ENCODE measurements at places on chromosomes 12 and 14.

DNA sequence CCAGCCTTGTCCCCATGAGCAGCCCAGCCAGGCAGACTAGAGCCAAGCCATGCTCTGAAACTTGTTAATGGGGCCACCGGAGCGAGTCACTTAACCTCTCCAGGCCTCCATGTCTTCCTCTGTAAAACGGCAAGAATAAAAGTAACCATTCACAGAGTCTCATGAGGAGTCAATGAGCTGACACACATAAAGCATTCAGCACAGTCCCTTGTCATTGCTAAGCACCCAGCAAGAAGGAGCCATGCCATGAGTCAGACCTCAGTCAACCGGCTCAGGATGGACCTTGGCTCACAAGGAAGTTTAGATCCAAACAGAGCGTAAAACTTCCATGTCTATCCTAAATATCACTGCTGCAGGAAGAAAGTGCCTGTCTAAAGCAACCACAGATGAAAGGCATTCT, 10.6 kb downstream of the FICD start:
- DNase-seq, result no peak

DNA sequence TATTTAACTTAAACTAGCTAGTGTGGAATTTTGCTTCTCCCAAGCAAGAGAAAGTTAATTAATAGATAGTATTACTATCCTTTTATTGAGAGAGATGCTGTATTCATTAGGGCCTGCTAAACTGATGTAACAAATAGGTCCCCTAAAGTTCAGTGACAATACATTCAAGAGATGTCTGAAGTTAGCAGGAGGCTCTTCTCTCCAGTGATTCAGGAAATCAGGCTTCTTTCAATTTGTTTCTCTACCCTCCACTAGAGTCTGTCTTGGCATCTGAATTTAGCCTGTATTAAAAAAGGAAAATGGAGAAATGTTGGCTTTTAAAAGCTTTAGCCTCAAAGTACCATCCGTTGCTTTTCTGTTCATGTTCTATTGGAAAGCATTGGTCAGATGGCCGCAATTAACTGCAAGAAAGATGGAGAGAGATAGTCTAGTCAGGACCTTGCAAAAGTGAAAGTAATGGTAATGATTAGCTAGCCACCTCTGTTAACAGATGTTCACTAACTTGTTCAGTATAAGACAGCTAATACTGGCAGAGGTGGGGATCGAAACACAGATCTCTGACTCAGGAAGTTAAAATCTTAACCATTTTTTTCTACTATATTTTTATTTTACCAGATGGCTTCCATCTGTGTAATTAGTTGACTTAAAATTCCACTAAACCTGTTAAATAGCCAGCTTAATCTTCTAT, 786.8 kb downstream of the TMTC2 start:
- DNase-seq, result no peak

DNA sequence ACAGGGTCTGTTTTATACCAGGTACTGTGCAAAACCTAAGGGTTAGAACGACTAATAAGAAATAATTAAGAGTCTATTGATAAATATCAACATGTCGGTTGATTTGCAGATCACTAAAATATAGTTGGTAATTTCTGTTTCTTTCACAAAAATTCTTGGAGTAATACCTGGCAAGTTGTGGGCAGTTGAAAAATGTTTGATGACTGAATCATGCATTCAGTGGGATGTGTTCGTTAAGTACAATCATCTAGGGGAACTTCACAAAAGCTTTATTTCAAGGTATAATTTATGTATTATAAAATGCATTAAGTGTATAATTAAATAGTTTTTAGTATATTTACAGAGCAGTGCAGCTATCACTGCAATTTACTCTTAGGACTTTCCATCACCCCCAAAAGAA, 120.0 kb downstream of the KCNA5 start:
- DNase-seq, result no peak

GRCh38 chr12:30485230-30485890, 210.3 kb downstream of the IPO8 start:
- DNase-seq, result no peak

GRCh38 chr12:123427036-123427769, 9.3 kb downstream of the RILPL2 start:
- DNase-seq, result no peak

GRCh38 chr12:97754306-97754705, 291.7 kb downstream of the RMST start:
- no peak for DNase-seq

- DNase-seq, result no peak
Measured at GRCh38 chr12:76003355-76003638, 28.3 kb downstream of the PHLDA1 start.

DNA sequence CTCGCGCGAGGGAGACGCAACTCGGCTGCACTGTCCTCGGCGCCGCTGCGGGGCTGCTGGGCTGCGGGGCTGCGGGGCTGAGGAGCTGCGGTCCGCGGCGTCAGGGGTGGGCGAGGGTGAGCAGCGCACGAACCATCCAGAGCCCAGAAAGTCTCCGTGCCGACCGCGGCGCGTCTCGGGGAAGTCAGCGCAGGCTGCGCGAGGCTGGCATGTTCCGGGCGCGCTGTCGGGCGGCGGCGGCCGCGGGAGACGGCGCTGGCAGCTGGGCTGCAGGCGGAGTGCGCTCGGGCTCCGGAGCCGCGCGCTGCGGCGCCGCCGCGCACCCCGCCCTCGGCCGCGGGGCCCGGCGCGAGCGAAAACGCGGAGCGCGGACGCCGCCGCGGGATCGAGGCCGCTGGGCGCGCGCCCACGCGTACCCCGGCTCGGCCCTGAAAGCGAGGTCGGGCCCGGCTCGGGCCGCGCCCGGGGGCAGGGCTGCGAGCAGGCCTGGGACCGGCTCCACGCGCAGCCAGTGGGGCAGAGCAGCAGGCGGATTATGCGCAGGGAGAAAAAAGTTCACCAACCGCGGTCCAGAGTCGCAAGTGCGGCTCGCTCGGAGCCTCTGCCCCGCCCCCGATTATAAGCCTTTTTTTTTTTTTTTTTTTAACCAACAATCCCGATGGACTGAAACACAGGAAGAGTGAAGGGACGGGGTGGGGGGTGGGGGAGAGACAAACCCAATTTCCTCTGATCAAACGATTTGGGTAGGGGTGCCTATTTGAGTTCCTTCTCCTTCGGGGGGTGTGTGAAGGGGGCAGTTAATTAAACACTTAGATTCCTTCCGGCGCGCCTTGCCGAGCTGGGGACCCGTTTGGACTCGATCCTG, at the start of gene PRICKLE1:
PRICKLE1 (minus strand) TSS at position 282 of the 865 bp plus-strand sequence. CDS start 117,230 bp downstream, outside the sequence.
- no peak for DNase-seq

GRCh38 chr12:69810870-69811498, 14.0 kb upstream of the MYRFL start:
- DNase-seq, result no peak

- DNase-seq, result no peak
Measured at GRCh38 chr12:56128670-56129205, 671 bp downstream of the ESYT1 start.

- DNase-seq, result no peak
Measured at GRCh38 chr12:100797246-100797645, 2.7 kb downstream of the ANO4 start.

- DNase-seq, result no peak
Measured at GRCh38 chr12:124188561-124189405, 106.1 kb upstream of the RFLNA start.

DNA sequence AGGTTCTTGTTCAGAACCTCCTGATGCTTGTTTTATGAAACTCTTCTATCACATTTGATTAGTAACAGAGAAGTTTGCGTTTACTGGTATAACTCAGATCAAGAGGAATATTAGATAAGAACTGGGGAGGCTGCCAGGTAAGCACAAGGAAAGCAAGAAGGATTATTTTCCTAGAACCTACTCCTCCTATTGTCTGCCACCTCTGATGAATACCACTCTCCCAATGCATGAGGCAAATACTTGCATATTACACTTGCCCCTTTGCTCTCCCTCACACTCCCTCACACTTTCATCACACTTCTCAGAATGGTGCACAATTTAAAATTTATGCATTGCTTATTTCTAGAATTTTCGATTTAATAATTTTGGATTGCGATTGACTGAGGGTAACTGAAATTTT, 43.6 kb downstream of the LIN7A start:
- DNase-seq, result no peak

- no peak for DNase-seq
Measured at GRCh38 chr12:48010366-48010970, 6.2 kb upstream of the COL2A1 start.

- DNase-seq, result no peak
Measured at GRCh38 chr14:46250113-46250703, 401.4 kb downstream of the RPL10L start.

- DNase-seq, result no peak
Measured at GRCh38 chr12:120997448-120997847, 18.8 kb downstream of the C12orf43 start.

- DNase-seq, result no peak
Measured at GRCh38 chr12:40312982-40313576, 88.3 kb downstream of the LRRK2 start.

- DNase-seq, result no peak
Measured at GRCh38 chr14:91714805-91715204, 17.1 kb downstream of the CATSPERB start.

GRCh38 chr14:66088656-66089055, 397.5 kb upstream of the CCDC196 start:
- DNase-seq, result no peak

DNA sequence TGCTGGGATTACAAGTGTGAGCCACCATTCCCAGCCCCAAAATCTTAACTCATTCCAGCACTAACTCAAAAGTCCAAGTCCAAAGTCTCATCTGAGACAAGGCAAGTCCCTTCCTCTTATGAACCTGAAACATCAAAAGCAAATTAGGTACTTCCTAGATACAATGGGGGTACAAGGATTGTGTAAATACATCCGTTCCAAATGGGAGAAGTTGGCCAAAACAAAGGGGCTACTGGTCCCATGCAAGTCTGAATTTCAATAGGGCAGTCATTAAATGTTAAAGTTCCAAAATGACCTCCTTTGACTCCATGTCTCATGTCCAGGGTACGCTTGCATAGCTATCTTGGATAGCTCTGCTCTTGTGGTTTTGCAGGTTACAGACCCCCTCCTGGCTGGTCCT, 94.7 kb upstream of the PPM1H start:
- no peak for DNase-seq

DNA sequence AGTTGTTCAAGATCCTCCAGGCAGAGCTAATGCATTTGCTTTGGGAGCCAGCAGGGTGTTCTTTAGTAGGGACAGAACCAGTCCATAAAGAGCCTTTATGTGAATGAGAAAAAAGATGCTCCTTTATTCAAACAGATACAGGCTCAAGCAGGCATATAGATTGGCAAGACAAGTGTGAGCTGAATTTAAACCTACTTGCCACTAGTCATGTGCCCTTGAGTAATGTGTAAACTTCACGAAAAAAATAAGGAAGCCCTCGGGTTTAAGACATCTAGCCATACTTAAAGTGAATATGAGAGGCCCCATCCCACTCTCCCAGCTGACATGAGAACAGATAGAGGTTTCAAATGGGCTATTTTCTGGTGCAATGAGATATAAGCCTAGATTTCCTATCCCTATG, 43.1 kb upstream of the STRAP start:
- no peak for DNase-seq

DNA sequence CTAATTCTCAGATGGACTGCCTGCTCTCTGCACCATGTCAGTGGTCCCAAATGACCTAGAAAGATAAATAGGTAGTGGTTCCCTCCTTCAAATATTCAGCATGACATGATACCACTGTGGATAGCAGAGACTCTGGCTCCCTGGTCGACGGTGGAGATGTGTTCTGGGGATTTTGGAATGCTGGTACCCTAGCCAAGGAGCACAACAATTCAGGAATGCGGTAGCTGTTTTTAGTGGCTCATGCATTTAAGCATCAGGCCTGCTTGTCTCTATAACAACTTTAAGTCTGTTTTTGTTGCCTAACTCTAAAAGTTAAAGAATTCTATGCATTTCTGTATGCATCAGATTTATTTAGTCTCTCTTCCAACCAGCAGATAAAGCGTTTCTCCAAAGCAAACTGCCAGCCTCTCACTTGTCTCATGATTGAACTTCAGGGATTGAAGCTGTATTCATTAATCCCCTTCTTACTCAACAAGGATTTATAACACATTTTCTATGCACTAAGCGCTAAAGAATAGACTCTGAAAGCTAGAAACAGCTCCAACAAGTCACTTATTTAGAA, 164.9 kb upstream of the BMP4 start:
- DNase-seq, result no peak

DNA sequence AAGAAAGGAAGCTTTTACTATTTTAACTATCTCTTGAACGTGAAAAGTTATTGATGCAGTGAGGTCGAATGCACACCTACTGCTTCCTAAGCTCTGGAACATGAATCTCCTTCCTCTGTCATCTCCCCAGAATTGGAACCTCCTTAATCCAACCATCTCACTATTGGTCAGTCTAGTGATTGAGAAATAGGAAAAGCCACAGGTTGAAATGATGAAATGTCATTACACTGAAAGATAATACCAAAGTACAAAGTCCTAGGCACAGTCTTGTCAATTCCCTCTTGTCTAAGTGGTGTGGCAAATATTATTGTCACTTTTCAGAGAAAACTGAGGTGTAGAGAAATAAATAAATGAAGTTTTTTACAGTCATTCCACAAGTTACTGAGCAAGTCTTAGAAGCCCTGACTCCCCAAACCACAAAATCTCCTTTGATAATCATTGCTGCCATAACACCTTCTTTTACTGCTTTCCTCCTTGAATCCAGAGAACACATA, 19.5 kb upstream of the HIGD1C start:
- no peak for DNase-seq

DNA sequence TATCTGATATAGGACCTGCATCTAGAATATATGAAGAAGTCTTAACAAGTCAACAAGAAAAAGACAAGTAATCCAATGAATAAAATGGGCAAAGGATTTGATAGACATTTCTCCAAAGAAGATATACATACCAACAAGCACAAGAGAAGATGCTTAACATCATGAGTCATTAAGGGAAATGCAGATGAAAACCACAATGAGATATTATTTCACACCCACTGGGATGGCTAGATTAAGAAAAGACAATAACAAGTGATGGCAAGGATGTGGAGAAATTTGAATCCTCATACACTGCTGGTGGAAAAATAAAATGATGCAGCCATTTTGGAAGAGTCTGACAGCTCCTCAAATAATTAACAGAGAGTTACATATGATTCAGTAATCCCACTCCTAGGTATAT, 502.6 kb downstream of the FUT8 start:
- no peak for DNase-seq

DNA sequence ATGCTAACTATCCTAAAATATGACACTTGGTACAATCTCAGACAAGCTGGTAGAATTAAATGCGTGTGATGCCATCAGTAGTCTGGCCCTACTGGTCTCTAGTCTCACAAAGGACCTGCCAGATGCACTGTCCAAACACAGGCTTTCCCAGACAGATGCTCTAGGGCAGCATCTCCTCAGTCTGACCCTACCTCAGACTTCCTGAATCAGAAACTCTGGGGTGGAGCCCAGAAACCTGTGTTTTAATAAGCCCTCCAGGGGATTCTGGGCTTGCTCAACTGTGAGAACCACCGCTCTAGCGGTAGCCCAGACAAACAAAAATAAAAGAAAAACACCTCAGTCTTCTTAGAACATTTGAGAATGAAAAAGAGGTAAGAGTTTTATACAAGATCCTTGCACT, 48.0 kb downstream of the BDKRB1 start:
- DNase-seq, result no peak

DNA sequence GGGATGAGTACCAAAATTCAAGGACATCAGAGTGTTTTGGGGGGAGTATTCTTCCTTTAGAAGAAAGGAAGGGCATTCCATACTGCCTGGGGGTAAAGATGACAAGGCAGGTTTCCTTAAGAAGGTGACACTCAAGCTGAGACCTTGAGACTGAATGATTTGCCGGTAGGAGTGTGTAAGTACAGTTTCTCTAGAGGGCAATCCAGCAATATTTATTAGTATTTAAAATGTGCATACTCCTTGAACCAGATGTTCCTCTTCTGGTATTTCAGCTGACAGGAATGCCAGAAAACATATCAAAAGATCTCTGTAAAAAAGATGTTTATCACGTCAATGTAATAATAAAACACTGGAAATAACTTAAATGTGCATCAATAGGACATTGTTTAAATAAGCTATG, 106.4 kb upstream of the TMCC3 start:
- no peak for DNase-seq

All from iPS DF 6.9 (cell line).